ENCODE measurements at places on chromosomes 12 and 14.

- no peak for DNase-seq
Measured at GRCh38 chr14:28001002-28001401, 765.6 kb upstream of the FOXG1 start.

GRCh38 chr14:91047174-91047753, 13.2 kb downstream of the RPS6KA5 start:
- no peak for DNase-seq

DNA sequence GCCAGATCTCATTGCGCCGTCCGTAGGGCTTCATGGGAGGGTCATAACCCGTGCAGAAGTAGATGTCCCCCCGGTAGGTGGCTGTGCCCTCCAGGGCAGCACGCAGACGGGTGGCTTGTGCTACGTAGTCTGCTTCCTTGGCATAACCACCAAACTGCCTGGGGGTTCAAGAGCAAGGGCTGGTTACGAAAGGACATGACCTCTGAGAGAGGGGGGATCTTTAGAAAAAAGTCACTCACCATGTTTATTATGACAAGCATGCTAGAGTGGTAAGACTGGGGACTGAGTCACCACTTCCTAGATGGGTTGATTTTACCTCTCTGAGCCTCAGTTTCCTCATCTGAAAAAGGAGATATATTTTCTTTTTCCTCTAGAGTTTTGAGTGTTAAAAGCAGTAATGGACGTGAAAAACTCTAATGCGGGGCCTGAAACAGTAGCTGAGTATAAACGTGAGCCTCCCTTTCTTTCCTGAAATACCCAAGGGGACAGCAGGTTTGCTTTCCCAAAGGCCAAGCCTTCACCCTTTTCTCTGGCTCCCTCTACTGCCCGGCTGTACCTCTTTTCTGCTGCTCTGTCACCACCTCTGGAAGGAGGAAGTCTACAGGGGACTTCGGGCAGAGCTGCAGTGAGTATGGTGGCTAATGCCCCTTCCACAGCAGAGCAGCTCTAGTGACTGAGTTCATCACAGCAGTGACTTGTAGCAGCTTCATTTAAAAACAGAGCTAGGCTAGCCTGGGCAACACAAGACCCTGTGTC, 23.5 kb upstream of the GPRC5D start:
- DNase-seq = peak; percentile 30

GRCh38 chr14:95265106-95266094, 54.3 kb downstream of the CLMN start:
- peak; percentile 73 for DNase-seq

GRCh38 chr12:48296586-48297282, 54.0 kb downstream of the ZNF641 start:
- DNase-seq = peak; percentile 41

GRCh38 chr14:100568164-100568997, 18.8 kb downstream of the BEGAIN start:
- no peak for DNase-seq

GRCh38 chr12:109804820-109805761, 28.1 kb downstream of the TRPV4 start:
- DNase-seq = peak; percentile 87

DNA sequence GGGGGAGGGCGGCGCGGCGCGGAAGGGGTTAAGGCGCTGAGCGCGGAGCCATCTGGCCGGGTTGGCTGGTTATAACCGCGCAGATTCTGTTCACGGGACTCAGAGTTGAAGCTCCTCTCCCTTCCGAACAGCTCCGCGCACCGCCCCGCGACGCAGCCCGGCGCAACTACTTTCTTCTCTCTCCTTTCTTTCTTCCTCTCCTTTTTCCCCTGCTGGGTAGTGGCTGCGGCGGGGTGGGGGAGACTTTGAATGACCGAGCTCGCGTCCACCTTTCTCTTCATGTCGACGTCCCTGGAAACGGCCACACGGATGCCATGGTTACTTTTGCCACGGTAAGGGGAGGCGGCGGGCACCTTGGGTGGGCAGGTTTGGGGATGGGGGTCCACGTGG, at the start of gene NTF3:
Gene NTF3 (plus strand): TSS at position 98 of the 390 bp plus-strand sequence. CDS start 217 bp downstream, at position 315.
- DNase-seq = peak; percentile 31

GRCh38 chr14:34711169-34711568, 3.2 kb downstream of the CFL2 start:
- peak; percentile 67 for DNase-seq

- DNase-seq = no peak
Measured at GRCh38 chr14:32412532-32412931, 83.4 kb downstream of the AKAP6 start.

GRCh38 chr12:133156125-133156690, 25.1 kb upstream of the ZNF268 start:
- no peak for DNase-seq

- no peak for DNase-seq
Measured at GRCh38 chr14:30330445-30330844, 228.5 kb upstream of the G2E3 start.

- no peak for DNase-seq
Measured at GRCh38 chr14:94761348-94761996, 8.4 kb downstream of the GSC start.

All from GM13976 (cell line).